GM23248 (cell line): ENCODE measurements at places on chromosomes 5 and 9. TPM values are rescaled to one million over a fixed set of nuclear protein-coding genes. Genes with fewer than 3 reads are reported as not detected.

Gene UNC13B
- 11.9 and 15.3 TPM in 2 replicates for total RNA-seq

Gene IL13
- total RNA-seq = not detected in 2 replicates

Gene SPAAR
- not detected in 2 replicates for total RNA-seq

Gene POLR1E
- total RNA-seq = 27.5 and 27.8 TPM in 2 replicates

Gene EPB41L4A
- total RNA-seq = 0.11 and 1.8 TPM in 2 replicates

Gene MED10
- 11.5 and 27.2 TPM in 2 replicates for total RNA-seq

Gene FOXD4L4
- not detected in 2 replicates for total RNA-seq

Gene PCDHGA5
- total RNA-seq = 0.86 and 1.3 TPM in 2 replicates

Gene UGT3A2
- total RNA-seq = not detected in 2 replicates

Gene ANKRD20A1
- total RNA-seq = not detected in 2 replicates

Gene ABHD17B
- total RNA-seq = 10.7 and 14.4 TPM in 2 replicates

Gene SMIM33
- total RNA-seq = not detected in 2 replicates

Gene C1QTNF2
- total RNA-seq = 0.22 TPM in 1 of 2 replicates, not detected in the other
